Globus pallidus (tissue), 1 donor: ENCODE measurements at places on chromosomes 7 and 10.

DNA sequence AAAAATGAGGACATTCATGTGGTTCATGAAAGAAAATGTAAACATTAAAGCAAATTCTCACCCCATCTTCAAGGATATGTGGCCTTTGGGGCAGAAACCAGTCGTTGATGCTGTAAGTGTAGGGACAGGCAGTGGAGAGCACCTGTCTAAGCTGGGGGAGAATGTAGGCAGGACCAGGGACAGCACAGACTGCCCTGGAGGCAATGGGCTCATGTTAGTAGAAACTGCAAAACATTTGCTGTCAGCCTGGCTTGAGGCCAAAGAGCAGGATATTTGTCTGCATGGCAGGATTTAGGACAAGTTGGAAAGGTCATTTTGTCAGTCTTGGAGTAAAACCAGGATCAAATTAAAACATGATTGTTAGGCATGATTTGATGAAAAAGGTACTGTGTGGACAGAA is 211.6 kb upstream of the AGK start:
- DNase-seq = no peak

- no peak for DNase-seq
Observed at GRCh38 chr10:31166606-31167005, 134.9 kb upstream of the ZNF438 start.

GRCh38 chr10:95214793-95215192 is 20.8 kb downstream of the ACSM6 start:
- no peak for DNase-seq

DNA sequence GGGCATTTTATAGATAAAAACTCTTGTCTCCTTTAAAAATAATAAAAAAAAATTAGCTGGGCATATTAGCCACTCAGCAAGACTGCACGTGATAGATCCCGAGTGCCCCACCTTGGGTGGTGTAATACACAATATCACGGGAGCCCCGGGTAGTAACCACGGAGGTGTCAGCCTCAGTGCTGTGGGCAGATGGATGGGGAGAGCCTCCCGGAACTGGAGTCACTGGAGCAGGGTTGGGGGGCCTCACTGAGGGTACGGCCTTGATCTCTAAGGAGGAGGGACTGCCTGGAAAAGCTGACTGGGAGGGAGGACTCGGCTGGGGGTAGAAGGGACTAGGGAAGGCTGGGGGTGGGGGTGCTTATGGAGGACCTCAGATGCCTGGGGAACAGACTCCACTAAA is 12.6 kb downstream of the LEP start:
- DNase-seq = no peak

DNA sequence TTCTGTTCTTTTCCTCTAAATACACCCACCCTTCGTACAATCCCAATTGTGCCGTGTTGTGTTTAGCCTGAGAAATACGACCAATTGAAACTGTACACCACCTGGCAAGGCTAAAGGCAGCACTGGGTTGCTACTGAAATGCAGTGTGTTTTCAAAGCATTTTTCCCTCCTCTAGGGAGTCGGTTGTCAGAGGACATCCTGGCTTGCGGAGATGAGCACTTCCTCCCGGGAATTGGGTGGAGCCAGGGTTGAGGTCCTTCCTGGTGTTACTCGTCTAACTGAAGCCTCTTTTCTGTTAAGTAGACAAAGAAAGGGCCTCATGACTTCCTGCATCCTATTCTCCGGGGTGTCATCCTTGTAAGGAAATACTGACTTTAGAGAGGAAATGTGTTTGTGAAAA is 133.5 kb downstream of the MTPAP start:
- no peak for DNase-seq

- DNase-seq = no peak
Observed at GRCh38 chr7:158265743-158266080, 321.9 kb downstream of the PTPRN2 start.

- DNase-seq = no peak
Observed at GRCh38 chr10:130171196-130171595, 35.0 kb downstream of the GLRX3 start.

GRCh38 chr7:157873181-157873580 is 536.4 kb downstream of the DNAJB6 start:
- no peak for DNase-seq

DNA sequence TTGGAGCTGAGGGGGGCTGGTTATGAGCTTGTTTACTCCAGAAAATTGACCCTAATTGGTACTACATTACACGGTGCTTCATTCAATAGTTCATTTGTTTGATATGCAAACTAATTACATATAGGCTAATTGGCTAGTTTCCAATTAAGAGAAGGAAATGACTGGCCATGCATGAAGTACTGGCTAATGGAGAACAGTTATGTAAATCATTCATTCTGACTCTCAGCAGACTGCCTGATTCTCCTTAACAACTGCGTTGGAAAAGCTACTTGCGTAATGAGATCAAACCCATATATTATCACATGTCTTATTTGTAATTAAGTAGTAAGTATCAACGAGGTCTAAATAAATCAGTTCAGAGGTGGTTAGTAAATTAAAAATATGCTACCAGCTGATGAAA is 81.8 kb upstream of the CTTNBP2 start:
- DNase-seq = no peak

DNA sequence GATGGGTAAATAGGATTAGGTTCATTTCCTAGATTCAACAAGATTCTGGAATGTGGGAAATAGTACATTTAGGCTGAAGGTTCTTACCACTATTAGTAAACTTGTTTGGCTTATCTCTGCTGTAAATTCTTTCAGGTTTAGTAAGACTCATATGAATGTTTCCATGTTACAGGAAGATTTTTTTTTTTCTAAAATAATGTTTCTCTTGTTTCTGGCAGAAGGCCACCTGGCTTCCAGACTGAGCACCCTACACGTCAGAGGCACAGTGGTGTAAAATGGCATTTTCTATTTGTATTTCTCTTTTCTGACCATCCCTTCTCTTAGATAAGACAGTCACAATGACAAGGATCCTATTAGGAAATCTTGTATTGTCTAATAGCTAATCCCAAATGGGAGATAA is 22.7 kb upstream of the AASS start:
- no peak for DNase-seq

DNA sequence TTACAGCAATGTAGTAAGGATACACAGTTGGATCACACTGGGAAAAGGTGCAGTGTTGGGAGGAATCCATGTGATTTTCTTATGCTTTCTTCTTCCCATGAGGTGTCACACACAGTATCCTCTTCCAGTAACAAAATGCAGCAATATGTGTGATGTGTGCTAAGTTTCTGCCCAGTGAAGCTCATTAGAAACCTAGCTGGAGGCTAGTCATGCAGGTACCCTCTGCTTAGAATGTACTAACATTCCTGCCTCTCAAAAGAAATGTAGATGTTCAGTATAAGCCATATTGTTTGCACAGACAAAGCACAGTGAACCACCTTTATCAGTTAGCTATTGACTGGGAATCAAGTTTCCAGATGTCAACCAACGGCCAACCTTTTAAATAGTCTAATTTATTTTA is 12.9 kb upstream of the KCND2 start:
- no peak for DNase-seq

GRCh38 chr10:2476218-2476811 is 591.0 kb upstream of the PFKP start:
- no peak for DNase-seq

GRCh38 chr7:114832906-114833595 is 88.8 kb upstream of the MDFIC start:
- DNase-seq = no peak

DNA sequence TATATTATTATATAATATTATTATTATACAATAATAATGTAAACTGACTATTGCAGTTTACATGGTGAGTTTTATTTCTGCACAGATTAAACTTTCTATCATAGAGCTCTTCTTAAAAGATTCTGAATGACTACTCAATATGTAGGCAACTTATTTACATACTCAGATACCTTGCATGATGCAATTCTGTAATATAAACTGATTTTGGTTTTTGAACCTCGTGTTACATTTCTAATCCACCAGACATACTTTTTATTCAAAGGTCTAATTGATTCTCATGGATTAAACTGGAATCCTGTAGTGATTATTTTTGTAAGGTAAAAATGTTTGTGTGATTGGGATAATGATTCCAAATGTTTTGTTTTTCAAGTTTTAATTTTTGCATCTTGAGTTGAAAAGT is 19.9 kb downstream of the SLC26A4 start:
- DNase-seq = no peak

DNA sequence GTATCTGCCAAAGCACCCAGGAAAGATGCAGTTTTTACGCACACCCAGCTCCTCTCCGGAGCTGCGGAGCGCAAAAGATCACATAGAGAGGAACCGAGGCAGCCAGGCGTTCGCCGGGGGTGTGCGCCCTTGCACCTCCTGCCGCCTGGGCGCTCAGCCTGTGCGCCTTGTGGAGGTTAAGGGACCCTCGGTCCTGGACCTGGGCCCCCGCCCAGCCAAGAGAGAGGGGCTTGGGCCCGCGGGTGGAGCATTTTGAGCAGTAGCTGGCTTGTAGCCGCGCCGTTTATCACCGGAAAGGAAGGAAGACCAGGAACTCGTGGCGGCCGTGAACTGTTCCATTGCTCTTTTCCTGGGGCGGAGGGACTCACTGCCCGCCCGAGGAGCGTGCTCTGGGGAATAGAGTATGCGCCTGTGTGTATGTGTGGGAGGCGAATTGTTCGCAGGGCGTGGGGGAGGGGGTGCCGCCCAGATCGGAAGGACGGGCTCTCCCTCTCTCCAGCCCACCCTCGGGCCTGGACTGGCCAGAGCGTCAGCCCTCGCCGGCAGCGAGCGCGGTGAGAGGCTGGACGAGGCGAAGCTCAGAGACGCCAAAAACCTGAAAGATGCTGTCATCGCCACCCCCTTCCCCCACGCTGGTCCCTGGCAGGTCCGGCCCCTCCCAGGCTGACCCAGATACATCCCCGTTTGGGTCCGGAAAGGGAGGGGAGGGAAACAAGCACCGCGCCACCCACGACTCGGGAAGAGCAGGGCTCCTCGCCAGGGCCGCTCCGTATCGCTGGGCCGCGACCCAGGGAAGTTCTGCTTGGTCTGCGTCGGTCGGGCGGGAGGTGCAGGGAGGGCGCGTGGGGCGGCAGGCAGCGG is 1.2 kb upstream of the WNT2 start:
- no peak for DNase-seq

DNA sequence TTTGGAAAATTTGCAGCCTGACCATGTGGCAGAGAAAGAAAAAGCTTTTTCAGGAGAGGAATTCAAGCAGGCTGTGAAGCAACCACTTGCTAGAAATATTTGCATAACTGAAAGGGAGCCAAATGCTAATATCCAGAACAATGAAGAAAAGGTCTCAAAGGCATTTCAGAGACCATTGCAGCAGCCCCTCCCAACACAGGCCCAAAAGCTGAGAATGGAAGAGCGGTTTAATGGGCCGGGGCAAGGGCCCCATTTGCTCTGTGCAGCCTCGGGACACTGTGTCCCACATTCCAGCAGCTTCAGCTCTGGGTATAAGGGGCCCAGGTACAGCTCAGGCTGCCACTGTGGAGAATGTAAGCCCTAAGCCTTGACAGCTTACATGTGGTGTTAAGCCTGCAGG is 918.1 kb upstream of the POT1 start:
- no peak for DNase-seq

GRCh38 chr7:155950898-155951553 is 138.8 kb upstream of the SHH start:
- DNase-seq = no peak

DNA sequence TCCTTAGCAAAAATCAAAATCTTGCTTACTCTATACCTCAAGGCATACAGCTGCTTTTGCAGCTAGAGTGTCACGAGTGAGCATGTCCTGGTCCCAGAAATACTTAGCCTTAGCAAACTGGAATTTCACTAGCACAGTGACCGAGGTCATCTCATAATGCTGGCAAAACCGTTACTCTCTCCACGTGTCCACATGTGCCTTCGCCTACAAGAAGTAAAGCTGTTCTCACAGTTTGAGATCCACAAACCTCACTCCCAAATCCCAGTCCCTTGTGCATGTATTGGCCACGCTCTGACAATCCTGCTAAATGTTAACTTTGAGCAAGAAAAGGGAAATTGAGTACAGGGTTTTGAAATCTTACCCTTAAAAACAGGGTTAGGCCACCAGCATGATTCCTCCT is 111.0 kb upstream of the PLXDC2 start:
- DNase-seq = no peak

DNA sequence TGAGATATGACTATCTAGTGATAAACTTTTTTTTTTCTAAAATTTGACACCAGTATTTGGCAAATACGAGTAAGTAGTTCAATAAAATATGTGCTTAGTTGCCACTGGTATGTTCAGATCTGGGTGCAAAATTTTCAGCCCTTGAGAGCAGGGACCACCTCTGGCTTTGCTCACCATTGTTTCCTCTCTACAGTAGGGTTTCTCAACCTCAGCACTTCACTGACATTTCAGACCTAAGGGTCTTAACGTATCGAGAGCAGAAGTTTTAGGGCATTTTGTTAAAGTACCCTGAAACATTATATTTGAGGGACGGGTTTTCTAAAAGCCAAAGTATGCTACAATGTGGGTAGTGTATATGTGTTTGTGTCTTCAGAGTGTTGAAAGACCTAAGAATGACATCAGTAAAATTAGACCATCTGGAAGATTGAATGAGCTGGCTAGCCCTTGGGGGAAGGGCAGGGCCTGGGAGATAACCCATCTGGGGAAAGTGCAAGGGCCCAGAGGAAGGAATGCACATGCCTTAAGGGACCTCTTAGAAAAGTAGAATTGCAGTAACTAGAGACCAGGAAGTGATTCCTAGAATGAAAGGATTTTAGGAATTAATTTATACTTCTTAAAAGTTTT is 11.8 kb downstream of the BZW2 start:
- DNase-seq = no peak

GRCh38 chr7:56092789-56093531 is at the start of gene PHKG1:
PHKG1 (minus strand) TSS chr7:56092952; CDS start chr7:56088941, 4,011 bp downstream.
- DNase-seq = peak; percentile 87

DNA sequence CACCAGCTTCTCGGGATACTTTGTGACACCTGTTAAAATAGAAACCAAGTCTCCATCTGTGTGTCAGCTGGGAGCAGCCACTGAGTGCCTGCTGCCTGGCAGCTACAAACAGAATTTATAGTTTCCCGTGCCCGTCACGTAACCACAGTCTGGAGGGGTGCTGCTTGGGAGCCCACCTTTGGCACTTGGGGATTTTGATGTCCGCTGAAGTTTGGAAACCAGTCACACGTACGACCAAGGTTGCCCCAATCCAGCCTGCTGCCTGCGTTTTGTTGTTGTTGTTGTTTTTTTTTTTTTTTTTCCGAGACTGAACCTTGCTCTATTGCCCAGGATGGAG is 1.6 kb downstream of the TRRAP start:
- no peak for DNase-seq

DNA sequence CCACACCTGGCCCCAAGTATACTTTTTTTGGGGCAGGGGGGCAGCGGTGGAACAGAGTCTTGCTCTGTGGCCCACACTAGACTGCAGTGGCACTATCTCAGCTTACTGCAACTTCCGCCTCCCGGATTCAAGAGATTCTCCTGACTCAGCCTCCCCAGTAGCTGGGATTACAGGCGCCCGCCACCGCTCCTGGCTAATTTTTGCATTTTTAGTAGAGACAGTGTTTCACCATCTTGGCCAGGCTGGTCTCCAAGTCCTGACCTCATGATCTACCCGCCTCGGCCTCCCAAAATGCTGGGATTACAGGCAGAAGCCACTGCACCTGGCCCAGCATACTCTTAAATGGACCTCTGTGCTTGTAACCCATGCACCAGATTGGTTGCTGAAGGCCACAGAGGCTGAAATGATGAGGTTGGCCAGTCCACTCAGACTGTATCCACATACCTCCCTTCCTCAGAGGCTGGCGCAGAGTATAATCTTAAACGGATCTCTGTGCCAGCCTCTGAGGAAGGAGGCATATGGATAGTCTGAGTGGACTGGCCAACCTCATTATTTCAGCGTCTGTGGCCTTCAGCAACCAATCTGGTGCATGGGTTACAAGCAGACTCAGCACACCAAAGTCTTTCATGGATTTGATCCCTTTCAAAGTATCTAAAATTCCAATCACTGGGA is 3.0 kb downstream of the CALN1 start:
- no peak for DNase-seq

- DNase-seq = no peak
Observed at GRCh38 chr7:98872328-98872924, 2.6 kb upstream of the TMEM130 start.
